ENCODE measurements at places on chromosomes 4 and X.

- DNase-seq: no peak
These were observed 2.4 kb upstream of the MBNL3 start for GRCh38 chrX:132491191-132491590.

DNA sequence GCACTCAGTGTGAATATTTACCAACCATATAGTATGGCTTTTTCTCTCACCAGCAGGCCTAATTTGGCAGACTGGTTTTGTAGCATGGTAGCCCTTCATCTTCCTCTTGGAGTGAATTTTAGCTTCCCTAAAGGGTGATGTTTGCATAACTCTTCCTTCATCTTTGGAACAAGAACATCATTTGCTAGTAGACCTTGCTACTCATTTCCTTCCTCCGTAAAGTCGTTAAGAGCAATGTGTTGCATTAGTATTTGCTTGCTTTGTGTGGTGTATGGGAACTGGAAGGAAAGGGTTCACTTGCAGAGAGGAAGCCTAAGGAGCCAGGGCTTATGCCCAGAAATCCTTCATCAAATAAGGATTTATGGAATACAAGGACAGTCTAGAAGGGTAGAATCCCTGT lies 50.2 kb upstream of the PGRMC2 start:
- no peak for DNase-seq

DNA sequence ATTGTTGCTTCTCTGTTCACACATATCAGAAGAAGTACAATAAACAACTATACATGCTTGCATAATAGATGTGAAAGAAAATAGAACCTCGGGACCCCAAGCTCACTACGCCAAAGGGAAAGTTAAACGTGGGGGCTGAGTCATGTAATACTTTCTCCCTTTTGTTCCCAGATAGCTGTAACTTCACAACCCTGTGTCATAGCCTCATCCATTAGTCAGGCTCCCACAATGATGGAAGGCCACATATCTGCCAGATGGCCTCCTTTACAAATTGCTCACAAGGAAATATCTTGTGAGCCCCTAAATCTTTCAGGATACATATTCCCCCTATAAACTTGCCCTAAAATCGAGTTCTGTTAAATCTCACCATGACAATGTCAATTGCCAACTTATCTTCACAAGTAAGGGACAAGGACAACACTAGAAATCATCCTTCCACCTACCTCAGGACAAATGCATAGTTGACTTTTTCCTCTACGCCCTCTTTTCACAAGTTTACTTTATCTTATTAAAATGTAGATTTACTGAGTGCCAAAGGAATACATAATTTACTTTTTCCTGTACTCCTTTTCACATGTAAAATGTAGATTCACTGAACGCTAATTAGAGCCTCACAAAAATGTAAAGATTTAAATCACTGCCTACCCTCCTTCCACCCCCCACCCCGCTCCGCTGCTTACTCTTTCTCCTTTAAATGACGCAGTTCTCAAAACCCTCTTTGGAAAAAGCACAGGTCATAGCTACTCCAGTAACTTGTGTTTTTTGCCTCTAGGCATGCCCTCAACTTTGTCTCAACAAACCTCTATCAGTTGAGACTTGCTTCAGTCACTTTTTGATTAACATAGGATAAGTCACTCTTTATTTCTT lies 477.1 kb downstream of the DTHD1 start:
- no peak for DNase-seq

- no peak for DNase-seq
These were observed 179.0 kb downstream of the SPCS3 start for GRCh38 chr4:176498617-176499256.
